Sigmoid colon (tissue), 7 donors: ENCODE measurements at places on chromosomes 11 and 22. TPM values are rescaled to one million over a fixed set of nuclear protein-coding genes. Genes with fewer than 3 reads are reported as not detected.

Gene CNGA4
- total RNA-seq, result not detected

Gene OAF
- total RNA-seq, result 23.5 TPM

- DNase-seq, result no peak
Measured at GRCh38 chr11:102289592-102289991, 27.7 kb upstream of the BIRC3 start.

GRCh38 chr11:101476191-101476590, 107.6 kb downstream of the TRPC6 start:
- no peak for DNase-seq

DNA sequence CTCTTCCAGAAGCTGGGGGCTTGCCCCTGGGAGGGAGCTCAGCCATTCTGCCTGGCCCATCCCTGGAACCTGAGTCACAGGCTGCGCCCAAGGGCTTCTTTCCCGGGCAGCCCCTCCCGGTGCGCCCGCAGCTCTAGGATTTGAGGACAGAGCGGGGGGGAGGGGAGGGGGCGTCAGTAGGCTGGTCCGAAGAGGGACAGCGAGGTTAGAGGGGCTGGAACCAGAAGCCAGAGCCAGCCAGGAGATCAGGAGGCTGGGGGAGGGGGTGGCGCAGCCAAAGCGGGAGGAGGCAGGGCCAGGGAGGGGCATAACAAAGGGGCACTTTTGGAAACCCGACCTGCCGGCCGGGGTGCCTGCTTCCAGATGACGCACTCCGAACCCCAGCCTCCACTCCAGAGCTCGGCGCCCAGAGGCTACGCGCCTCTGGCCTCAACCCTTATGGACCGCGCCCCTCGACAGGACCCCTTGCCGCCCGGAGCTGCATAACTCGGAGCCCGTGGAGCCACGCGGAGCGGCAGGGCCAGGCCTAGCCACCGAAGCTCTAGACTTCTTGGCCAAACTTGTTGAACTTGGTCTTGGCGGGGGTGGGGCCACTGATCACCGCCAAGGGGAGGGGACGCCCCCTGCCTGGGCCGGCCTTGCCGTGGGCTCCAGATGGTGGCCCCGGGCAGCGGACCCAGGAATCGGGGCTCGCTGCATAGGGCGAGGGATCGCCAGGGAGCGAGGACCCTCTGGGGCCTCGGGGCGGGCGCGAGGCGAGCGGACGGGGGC, 744 bp downstream of the PACSIN3 start:
- peak; percentile 88 for DNase-seq

DNA sequence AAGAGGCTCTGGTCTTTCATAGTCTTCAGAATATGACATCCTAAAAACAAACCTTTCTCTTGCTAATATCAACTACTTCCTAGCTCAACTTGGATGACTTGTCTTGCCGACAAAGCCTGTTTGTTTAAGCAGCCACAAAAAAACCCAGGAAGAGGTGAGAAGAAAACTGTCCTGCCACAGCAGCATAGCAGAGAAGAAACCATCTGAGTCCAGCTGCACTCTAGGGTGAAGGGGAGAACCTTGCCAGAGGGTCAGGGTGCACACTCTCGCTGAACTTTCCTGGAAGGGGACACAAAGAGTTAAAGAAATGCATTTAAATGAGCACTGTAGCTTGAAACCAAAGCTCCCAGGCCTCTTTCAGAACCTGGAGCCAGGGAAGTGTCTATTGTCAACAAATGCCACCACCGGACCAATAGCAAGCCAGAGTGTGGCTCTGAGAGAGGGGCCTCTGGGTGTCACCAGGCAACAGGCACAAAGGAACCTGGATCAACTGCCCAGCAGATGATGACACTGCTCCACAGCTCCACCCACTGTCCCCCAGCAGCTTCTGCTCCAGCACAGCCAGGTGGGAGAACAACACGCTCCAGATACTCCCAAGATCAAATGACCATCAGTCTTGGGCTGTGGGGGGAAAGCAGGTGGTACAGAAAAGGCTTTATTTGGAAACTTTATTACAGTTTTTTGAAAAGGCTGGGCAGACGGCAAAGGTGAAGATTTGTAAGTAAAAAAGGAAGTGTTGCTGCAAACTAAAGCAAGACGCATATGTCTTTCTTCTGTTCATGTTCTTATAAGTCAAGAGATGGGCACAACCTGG, 105.7 kb downstream of the RASSF10 start:
- DNase-seq, result no peak

DNA sequence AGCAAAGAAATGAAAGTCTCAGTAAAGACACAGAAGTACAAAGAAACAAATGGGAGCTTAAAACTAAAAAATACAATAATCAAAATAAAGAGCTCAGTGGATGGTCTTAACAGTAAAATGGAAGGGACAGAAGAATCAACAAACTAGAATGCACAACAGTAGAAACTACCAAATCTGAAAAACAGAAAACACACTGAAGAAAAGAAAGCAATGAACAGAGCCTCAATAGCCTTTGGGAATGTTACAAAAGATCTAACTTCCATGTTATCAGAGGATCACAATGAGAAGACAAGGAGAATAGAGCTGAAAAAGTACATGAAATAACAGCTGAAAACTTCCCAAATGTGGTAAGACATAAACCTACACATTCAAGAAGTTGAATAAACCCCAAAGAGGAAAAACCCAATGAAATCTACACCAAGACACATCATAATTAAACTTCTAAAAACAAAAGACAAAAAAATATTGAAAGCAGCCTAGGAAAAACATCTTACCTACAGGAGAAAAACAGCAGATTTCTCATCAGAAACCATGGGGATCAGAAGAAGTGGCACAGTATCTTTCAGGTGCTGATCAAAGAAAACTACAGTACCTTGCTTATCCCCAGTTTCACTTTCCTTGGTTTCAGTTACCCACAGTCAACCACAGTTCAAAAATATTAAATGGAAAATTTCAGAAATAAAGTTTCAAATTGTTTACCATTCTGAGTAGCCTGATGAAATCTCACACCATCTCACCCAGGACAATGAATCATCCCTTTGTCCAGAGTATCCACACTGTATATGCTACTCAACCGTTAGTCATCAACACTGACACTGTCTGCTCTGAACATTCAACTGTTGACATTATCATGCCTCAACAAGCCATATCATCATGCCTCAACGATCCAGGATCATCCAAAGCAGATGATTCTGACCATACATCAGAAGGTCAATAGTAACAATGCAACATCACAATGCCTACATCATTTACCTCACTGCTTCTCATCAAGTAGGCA, 22.2 kb downstream of the RRAS2 start:
- DNase-seq, result no peak

- peak; percentile 44 for DNase-seq
Measured at GRCh38 chr11:1632053-1632714, 2.6 kb downstream of the KRTAP5-5 start.

- DNase-seq, result no peak
Measured at GRCh38 chr11:68140496-68141245, 19.5 kb upstream of the CHKA start.

- no peak for DNase-seq
Measured at GRCh38 chr11:119093942-119094815, 7.5 kb downstream of the DPAGT1 start.

DNA sequence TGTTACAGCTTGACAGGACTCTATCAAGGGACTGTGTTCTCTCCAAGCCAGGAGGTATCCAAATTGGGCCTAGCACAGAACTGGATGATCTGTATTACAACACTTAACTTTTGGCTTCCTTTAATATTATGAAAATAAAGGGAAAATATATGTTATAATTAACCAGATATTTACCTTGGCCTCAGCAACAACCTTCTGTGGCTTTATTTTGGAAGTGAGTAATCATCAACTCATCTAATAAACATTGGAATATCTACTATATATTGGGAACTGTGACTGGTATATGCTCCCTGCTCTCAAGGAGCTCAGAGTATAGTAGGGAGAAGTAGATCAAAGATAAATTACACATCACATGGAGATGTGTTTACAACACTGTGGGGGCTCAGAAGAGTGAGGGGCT, 352.2 kb downstream of the METTL15 start:
- no peak for DNase-seq

DNA sequence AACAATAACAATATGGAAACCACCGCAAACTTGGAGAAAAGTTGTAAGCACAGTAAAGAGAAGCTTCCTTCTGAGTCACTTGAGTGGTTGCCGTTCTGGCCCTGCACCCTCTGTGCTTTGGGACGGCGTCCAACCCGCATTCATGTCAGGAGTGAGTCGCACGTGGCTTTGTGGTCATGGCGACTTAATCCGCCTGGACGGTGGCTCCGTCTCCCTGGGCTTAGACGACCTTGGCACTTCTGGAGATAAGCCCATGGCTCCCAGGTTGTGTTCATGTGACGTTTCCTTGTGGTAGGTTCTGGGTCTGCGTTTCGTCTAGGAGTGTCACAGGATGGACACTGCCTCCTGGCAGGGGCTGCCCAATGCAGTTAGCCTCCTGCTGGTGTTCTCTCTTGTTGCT, 40.5 kb downstream of the TPCN2 start:
- peak; percentile 82 for DNase-seq

- peak; percentile 92 for DNase-seq
Measured at GRCh38 chr11:63537293-63538101, 889 bp downstream of the PLAAT4 start.

DNA sequence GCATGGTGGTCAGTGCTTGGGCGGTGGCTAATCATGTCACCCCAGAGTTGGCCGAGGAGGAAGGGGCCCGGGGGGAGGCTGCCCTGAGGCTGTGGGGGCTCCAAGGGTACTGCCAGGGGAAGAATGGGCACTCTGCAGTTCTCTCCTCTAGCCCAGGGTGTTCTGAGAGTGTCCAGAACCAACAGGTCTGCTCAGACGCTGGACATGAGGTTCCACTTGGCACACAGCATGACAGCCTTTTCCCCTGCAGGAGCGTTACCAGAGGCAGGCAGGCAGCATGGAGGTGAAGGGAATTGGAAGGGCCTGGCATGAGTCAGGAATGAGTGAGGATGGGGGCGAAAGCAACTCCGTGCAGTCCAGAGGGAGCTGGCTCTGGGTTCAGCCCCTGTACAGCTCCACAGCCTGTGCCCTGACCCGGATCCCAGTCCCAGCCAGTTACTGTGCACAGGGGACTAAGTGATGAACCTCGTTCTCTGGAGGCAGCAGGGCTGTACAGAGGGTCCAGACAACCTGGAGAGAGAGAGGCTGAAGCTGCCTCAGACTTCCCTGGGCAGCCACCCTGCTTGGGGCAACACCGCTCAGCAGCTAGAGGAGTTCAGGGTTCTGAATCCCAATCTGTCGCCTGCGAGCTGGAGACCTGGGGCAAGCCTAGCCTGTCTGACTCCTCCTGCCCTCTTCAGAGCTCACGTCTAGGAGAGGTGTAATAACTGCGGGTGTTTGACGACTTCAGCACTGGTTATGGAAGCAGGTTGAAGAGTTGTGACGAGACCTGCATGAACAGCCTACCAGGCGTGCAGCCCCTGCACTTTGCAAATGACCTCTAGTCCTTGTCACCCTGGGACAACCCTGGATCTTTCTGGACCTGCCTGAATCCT, 14.7 kb upstream of the TUB start:
- DNase-seq, result peak; percentile 58
